ENCODE measurements at places on chromosomes 2 and 18.

DNA sequence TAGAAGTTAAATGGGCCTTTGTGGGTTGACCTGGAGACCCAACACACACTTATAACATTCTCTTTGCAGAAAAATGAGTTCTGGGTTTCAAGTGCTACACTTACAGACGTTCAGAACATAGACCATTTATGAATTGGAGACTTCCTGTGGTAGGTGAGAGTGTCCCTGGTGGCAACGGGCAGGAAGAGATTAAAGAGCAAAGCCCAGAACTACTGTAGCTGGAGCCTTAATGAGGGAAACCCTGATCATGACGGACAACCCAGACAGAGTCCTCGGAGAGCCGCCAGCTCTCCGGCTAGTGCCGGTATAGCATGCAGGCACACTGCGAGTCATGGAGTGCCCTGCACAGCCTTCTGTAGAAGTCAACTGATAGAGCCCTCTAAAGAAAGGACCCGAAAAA, 44.5 kb upstream of the RMDN2 start:
- DNase-seq: no peak

- no peak for DNase-seq
Observed at GRCh38 chr2:232211743-232212686, 166.5 kb upstream of the ALPP start.

- no peak for DNase-seq
Observed at GRCh38 chr18:45793264-45793965, 32.1 kb upstream of the SIGLEC15 start.

GRCh38 chr2:103002954-103003353, 241.1 kb downstream of the TMEM182 start:
- DNase-seq: no peak

GRCh38 chr2:133644846-133645245, 76.6 kb upstream of the NCKAP5 start:
- no peak for DNase-seq

- no peak for DNase-seq
Observed at GRCh38 chr18:9994701-9995235, 81.0 kb downstream of the VAPA start.

DNA sequence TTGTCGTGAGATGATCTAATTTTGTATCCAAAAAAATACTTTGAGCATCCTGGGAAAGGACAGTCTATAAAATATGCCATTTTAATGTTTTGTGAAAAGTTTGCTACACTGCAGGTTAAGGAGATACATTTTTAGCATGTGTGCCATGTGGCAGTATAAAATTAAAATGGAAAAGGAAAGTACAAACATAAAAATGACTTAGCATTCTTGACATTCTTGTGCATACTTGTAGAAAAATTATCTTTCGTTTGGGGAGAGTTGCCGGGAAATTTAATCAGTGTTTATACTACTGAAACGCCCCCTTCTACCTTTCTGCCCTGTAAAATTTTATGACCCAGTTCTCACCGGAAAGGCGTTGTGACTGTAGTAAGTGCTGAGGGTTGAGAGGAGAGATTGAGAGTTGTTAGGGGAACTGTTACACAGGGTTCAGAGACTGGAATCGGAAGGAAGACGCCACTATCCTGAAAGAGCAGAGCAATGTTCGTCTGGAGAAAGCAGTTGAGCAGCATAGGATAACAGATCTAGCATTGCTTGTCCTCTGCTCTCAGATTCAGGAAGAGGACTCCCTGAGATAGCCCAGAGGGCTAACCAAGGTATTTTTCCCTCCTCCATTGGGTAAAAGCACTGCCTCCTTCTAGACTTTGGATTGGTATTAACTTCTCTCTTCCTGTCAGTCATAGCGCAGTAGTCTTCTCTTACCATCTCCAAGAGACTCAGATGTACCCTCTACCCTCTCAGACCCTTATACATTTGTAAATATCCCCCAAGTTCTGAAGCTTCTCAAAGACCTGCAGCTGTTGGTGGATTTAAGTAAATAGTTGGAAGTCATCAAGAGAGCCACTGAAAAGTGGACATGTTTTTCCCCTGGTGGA, 2.7 kb downstream of the CDH20 start:
- DNase-seq: no peak

DNA sequence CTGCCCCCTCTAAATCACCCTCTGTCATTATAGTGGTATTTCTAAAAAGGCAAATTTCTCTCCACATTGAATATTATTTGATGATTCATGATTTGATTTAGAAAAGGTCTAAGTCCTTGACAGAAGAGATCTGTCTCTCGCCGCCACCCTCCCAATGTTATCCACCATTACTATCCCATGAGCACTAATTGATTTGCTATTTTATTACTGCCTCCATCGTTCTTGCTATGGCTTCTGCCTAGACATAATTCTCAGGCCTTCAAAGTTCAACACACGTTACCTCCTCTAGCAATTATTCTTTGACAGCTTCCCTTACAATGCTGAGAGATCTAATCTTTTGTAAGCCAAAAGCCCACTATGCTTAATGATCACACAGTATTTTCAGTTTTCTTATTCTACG, 507.0 kb upstream of the CHAC2 start:
- no peak for DNase-seq

DNA sequence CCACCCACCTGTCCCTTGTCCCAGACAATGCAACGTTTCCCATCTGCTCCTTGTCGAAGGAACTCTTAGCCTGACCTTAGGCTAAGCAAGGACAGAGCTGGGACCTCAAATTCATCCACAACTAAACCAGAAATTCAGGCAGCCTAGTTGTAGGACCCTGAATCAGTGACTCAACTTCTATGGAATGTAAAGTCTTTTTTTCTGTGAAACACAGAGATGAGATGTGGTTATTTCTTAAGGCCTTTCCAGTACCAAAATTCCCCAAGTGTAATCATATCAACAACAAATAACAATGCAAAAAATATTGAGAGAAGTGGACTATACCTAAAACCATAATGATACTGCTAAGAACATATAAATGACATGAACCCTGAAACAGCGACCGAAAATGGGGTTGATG, 46.7 kb downstream of the EN1 start:
- DNase-seq: no peak

DNA sequence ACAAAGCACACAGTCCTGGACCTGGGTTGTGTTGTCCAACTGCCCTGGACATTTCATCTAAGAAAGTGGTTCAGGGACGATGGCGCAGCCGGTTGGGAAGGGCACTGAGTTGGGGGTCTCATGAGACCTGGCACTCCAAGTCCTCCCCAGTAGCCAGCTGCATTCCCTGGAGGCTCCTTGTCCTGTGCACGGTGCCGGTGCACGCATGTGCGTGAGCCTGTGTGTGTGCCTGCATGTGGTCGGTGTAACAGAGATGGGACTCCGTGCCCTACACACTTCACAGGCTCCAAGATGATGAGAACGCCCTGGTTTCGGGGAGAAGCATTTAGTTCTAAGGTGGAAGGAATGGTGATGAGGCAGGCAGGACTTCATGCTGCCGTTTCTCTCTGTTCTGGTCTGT, 124.9 kb upstream of the PXDN start:
- no peak for DNase-seq

DNA sequence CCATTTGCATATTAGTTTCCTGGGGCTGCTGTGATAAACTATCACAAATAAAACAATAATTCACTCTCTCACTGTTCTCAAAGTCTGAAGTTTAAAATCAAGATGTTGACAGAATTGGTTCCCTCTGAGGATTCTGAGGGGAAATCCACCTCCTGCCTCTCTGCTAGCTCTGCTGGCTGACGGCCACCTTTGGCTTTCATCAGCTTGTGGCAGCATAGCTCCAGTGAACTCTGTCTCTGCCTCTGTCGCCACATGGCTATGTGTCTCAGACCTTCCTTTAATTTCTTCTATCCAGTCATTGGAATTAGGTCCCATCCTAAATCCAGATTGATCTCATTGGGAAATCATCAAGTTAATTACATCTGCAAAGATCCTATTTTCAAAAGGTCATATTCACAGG, 38.9 kb upstream of the TRIM43 start:
- no peak for DNase-seq

GRCh38 chr2:224523626-224524577, 61.3 kb downstream of the CUL3 start:
- no peak for DNase-seq

- no peak for DNase-seq
Observed at GRCh38 chr2:189876271-189876670, 92.0 kb downstream of the PMS1 start.

DNA sequence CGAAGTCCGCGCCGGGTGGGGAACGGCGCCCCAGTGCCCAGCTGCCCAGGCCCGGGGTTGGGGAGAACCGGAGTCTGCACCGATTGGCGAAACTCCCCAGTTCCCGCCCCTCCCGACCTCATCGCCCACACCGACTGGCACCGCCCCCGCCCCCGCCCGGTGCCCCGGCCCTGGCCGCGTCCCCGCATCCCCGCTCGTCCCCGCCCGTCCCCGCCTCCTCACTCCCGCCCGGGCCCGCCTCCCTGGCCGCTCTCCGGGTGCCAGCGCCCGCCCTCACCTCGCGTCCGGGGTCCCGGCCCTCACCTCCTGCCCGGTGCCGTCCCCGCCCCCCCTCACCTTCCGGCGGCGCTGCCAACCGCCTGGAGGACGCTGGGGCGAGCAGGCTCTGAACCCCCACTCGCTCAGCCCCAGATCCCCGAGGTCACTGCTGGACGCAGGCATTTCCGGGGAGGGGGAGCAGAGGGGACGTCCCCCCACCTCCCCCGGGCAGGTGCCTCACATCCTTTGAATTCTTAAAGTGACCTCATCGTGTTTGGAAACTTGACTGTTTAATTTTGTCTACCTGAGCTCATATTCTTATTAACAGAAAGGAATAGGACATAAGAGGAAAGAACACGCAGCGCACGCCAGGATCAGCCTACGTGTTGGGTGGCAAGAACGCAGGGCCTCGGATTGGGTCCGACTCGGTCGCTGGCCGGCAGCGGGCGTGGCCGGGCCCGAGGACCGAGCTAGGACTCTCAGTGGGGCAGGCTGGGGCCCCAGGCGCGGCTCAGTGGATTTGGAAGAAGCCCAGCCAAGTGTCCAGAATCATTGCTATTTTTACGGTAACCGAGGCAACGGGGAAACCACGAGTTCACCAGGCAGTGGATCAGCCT, at the start of gene FAM110C:
TSS of gene FAM110C (minus strand) at position 35 of the 875 bp plus-strand sequence. CDS start 120 bp downstream, outside the sequence.
- DNase-seq: peak; percentile 38

GRCh38 chr2:233463586-233463985, 103.0 kb downstream of the USP40 start:
- peak; percentile 11 for DNase-seq

DNA sequence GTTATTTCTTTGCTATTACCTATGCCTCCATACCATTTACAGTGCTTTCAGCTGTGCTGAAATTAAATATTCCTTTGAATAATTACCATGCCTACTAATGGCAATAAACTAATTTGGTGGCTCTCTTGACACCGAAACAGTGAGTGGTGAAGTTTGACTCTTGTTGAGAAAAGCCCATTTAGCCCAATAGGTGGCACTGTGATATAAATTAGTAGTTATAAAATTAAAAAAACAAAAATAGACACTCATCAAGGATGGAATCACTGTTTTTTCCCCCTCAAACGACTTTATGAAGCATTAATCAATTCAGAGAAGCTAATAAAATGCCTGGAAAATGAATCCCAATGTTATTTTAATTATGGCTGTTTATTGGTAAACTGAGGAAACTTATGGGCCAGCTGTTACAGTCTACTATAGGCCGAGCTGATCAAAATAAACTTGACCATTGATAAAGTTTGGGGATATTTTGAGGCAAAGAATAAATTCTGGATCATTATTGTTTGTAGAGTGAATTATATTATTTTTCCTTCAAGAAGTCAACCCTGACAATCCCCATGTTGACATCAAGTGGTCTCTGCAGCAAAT, 339.6 kb downstream of the TRIB2 start:
- DNase-seq: no peak

DNA sequence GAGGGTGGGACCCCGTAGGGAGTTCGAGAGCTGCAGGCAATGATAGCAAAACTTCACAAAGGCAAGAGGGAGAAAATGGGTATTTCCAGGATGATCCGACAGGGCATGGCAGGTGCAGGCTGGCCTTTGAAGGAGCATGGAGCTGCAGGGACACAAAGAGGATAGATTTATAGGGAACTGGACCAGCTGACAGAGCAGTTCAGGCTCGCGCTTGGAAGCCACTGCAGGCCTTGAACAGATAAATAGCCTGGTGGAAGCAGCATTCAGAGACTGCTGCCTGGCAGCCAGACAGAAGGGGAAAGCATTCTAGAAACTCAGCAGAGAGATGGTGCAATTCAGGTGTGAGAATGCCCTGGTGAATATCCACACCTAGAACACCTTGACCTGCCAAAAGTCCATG, 29.3 kb upstream of the CREG2 start:
- DNase-seq: no peak

DNA sequence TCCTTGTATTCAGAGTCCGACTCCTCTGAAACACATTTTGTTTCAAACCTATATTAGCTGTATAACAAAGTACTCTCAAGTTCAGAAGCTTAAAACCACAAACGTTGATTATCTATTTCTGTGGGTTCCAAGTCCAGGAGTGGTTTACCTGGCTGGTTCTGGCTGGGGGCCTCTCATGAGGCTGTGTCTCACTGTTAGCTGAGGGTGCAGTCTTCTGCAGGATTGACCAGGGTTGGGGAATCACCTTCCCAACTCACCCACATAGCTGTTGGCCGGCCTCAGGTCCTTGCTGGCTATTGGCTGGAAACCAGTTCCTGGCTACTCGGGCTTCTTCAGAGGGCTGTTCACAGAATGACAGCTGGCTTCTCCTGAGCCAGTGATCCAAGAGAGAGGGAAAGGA, 18.0 kb upstream of the ATIC start:
- DNase-seq: no peak

DNA sequence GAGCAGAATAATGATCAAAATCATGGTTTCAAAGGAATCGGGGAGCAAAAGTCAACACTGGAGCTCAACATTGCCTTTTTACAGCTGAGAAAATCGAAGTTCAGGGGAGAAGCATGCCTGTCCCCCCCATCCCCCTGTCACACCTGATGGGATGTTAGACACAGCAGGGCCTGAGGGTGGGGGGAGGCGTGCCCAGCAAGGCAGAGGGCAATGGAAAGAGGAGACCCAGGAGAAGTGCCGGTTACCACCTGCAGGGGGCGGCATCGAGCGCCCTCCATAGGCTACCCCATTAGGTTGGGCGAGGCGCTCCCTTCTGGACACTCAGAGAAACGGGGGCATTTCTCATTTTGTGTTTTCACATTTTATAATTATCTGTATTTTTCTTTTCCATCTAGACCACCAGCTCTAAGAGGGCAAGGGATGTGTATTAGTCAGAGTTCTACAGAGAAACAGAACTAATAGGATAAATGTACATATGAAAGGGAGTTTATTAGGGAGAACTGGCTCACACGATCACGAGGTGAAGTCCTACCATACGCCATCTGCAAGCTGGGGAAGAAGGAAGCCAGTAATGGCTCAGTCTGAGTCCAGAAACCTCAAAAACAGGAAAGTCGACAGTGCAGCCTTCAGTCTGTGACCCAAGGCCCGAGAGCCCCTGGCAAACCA, 271.3 kb downstream of the LRATD1 start:
- peak; percentile 70 for DNase-seq

All from glutamatergic neuron (in vitro differentiated cells).